Fibroblast of lung (primary cell): ENCODE measurements at places on chromosomes 5 and 9.

DNA sequence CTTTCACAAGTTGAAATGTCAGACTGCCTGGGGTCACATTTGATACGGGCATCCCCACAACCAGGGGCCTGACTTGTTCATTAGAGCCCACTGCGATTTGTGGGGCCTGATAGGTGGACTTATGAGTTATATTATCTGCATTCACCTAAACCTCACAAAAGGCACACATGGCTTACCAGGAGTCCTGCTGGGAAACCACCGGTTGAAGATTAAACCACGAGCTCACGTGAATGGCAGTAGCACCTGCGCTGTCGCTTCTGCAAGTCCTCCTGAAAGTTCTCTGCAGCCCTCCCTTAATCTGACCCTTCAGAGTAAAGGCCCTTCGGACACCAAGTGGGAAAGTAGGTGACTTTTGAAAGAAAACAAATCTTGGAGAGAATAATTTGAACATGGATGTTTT lies 68.9 kb downstream of the PPIC start:
- DNase-seq, result no peak

- peak; percentile 58 for DNase-seq
Observed at GRCh38 chr5:151677776-151678545, 8.8 kb downstream of the SPARC start.

DNA sequence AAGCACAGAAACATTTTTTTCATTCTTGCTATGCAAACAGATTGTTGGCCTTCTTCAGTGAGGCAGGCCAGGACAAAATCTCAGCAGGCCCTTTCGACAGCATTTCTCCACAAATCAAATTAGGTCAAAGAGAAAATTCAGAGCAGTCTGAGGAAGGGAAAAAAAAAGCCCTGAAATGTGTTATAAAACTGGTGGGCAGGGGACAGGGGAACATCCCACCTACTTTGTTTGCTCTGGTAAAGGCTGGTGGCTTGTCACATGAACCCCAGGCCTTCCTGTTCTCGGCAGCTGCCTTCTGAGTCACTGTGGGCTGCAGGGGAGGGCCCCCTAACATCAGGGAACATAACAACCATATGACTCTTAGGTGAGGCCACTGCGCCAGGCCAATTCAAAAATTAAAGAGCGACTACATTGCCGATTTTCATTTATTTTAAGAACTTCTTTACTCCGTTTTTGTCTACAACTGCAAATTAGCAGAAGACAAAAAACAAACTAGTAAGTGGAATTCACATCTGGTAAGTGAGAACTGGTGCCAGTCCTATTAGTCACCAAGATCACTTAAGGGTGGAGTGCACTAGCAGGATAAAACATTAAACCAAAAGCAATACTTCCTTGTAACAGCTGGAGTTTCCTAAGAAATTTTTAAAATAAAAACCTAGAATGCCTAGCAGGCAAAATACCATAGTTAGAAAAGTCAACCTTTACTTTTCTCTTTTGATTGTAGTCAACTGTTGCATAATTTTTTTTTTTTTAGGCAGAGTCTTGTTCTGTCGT lies 46.2 kb upstream of the DENND4C start:
- DNase-seq, result peak; percentile 86

DNA sequence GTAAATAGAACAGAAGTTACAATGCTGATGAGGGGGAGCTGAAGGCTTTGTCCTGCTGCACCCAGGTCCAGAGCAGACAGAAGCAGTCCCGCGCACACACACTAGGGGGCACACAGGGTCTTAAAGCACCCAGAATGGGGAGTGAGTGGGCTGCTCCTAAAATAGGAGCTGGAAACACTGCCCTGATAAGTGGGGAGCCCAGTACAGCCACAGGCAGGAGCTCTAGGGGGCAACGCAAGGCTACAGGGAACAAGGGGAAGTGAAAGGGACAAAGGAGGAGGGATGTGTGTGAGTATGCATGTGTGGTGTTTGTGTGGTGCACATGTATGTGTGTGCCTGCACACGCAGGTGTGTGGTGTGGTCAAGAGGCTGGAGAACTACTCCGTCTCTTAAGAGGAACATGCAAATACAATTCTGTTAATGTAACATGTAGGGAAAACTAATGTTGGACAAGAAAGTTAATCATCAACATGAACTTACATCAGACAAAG lies 191.5 kb downstream of the ROR2 start:
- DNase-seq, result peak; percentile 36

DNA sequence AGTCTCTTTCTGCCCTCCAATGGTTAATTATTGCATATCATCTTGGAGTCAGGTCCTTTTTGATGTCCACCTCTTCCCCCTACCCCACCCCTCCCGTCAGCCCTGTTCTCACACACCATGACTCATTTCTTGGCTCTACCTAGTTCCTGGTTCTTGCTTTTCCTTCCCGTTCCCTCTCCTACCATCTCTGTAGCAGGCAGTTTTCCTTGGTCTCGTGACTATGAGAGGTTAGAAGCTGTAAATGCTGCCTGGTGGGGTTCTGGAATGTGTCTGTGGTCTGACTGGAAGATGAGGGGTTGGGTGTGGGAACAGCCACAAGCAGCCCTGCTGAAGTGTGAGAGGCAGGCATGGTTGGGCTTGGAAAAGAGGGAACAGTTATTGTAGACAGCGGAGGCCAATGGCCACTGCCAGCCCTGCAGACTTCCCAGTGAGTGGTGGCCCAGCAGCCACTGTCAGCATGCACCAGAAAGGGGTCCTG lies 18.2 kb downstream of the SLC22A5 start:
- DNase-seq, result peak; percentile 100
